Daoy (cell line): ENCODE measurements at places on chromosomes 6 and 20. TPM values are rescaled to one million over a fixed set of nuclear protein-coding genes. Genes with fewer than 3 reads are reported as not detected.

The LY6G5C gene
- 1.8 TPM in 1 of 2 replicates, not detected in the other for total RNA-seq

The FILIP1 gene
- 0.40 TPM in 1 of 2 replicates, not detected in the other for total RNA-seq

The TFAP2A gene
- 4.5 and 5.6 TPM in 2 replicates for total RNA-seq

The BNIP5 gene
- not detected in 2 replicates for total RNA-seq

The OLIG3 gene
- total RNA-seq = not detected in 2 replicates

The KCNK15 gene
- 1.3 TPM in 1 of 2 replicates, not detected in the other for total RNA-seq

The FLRT3 gene
- 0.23 and 0.74 TPM in 2 replicates for total RNA-seq

The EEF1A2 gene
- 3.9 and 6.4 TPM in 2 replicates for total RNA-seq

The ECT2L gene
- not detected in 2 replicates for total RNA-seq

DNA sequence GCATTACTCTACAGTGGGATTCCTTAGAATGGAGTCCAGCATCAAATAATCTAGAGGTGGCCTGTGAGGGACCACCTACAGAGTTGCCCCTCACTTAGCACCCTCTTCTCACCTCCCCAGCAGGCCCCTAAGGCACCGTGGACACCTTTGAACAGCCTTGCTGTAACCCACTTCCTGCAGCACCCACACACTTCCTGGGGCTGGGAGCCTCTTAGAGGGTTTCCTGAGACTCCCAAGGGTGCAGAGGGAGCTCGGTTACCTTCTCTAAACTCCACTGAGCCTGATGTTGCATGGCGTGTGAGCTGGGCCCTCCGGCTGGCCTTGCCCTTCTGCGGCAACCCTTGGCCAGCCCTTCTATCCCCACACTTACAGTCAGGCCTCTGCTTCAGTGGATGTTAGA lies 7.3 kb upstream of the SIRPG start:
- no peak for DNase-seq

GRCh38 chr6:18513253-18513798 lies 126.2 kb downstream of the RNF144B start:
- DNase-seq = no peak

DNA sequence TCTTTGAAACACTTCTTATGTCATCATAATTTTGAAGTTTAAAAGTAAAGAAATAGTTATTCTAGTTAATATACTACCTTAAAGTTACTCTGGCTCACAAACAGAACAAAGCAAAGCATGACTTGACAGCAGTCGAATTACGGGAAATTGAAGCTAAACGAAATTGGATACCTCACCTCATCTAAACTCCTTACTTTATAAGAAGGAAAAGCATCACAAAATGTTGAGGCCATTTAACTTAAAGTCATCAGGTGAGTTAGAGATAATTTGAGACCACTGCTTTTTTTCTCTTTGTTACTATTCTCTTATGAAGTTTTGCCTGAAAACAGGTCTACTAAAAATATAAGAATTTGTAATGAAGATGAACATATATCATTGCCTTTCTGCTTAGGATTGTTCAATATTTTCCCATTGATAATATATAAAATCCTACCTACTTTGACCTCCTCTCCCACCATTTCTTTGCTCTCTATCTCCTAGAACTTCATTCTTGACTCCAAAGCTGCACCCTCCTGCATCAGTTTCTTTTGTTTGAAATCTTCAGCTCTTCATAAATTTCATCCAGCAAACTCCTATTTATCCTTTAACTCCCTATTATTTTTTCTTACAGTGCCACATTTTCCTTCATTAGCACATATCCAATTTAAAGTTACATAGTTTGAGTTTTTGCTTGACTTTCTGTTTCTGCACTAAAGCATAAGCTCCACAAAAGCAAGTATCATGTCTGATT lies 510.7 kb upstream of the ZNF337 start:
- DNase-seq = no peak

- DNase-seq = no peak
These were observed 58.0 kb downstream of the AHI1 start for GRCh38 chr6:135439549-135439948.

DNA sequence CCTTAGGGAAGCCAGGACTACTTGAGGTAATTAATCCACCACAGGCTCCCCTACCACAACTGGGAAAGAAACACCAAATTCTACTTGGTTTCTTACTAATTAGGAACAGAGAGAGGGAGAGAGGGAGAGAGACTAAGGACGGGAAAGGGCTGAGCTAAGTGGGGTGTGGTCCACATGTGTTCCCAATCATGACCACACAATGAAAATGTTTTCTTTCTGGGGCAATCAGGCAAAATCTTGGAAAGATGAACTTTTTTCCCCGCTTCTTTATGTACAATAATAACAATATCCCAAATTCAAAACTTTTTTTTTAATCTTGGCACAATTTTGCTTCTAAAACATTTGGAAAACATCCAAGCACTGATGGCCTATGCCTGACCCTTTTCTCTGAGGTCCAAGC lies 734.4 kb downstream of the MAFB start:
- no peak for DNase-seq

GRCh38 chr20:16036331-16036730 lies 536.9 kb downstream of the KIF16B start:
- no peak for DNase-seq

DNA sequence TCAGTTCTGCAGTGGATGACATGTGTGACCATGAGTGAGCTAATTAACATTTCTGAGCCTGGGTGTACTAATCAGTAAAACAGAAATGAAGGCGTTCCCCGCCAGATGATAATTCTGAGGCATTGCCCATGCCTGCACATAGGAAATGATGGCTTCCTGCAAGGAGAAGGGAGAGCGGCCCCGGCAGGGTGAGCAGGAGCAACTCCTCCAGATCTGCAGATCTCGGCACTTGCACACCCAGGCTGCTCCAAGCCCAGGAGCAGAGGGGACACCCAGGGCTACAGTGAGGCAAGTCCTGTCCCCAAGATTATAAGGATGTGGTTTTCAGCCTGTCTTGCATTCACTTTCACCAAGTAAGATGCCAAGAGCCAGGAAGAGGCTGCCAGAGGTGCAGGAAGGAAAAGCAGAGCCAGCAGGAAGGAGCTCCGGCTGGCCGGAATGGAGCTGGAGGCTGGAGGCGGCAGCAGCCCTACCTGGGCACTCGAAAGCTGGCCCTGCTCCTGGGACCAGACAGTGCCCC lies 177.5 kb upstream of the CST7 start:
- no peak for DNase-seq

DNA sequence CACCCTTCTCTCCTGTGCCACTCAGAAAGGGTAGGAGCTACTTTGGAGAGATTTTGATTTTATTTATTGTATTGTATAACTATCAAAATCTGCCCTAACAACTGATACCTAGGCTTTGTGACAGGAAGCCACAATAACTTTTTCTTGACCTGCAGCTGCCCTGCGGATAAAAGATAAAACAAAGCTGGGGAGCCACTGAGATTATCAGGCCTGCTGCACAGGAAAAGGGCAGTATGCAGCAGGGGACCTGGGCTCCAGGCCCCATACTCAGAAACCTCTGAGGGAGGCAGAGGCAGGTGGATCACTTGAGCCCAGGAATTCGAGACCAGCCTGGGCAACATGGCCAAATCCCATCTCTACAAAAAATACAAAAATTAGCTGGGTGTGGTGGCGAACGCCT lies 980 bp upstream of the SNX21 start:
- DNase-seq = no peak

DNA sequence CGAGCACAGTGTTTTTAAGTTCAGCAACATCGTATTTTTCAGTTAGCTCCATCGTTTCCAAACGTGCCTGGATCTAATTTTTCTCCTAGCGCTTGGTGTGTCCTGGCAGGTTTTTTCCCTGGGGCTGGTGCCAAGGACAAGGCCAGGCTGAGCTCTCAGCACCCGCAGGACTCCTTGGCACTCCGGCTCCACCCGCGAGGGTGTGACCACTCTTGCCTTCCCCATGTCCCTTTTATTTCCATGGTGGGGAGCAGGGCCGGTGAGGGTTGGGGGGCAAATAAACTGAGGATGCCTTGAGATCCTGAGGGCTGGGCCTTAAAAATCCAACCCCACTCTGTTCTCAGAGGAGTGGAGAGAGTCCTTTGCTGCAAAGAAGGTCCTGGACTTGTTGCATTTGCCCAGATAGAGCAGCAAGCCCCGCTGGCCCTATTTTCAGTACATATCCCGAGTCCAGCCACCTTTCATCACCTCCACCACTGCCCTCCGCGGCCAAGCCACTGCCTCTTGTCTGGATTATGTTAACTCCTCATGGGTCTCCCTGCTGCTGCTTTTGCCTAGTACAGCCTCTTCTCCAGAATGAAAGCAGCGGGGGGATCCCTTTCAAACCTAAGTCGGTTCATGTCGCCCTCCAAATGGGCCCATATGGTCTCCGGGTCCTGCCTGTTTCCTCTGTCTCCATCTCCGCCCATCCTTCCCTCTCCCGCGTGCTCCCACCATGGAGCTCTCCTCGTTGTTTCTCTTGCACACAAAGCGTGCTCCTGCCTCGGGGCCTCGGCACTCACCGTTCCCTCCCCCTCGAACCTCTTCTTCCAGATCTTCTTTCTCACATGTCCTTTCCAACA lies 4.5 kb upstream of the RAB44 start:
- DNase-seq = no peak

DNA sequence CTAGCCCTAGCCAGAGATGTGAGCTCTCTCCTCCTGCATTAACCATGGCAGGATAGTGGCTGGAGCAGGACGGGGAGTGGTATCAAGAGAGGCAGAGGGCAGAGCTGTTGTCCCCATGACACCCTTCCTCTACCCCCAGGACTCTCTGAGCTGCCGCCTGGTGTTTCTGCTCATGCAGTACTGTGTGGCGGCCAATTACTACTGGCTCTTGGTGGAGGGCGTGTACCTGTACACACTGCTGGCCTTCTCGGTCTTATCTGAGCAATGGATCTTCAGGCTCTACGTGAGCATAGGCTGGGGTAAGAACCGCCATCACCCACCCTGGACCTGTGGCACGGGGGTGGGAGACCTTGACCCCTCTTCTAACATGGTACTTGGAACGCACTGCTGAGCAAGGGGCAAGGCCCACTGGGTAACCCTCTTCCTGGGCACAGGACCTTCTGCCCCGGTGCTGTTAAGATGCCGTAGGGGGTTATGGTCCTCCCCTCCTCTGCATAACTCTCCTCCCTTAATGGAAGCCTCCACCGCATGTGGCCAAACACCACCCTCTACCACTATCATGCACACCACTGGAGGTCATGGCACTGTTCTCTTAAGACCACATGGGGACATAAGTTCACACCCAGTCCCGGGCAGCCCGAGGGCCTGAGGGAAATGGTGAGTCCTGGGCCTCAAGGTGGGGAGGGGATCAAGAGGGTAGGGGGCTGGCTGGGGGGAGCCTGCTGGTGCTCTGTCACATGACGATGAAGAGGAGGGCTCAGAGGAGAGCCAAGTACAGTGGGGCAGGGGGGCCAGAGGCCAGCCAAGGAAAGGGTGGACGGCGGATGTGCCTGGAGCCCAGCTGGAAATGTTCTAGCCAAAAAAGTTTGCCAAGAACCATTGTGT lies 25.1 kb downstream of the GLP1R start:
- DNase-seq = no peak

GRCh38 chr6:169656546-169657283 lies 45.1 kb downstream of the WDR27 start:
- DNase-seq = no peak

GRCh38 chr20:24949756-24950127 lies 673 bp downstream of the CST7 start:
- DNase-seq = no peak

GRCh38 chr6:140051521-140052512 lies 677.4 kb upstream of the CITED2 start:
- DNase-seq = peak; percentile 70

GRCh38 chr6:43753570-43754183 lies 16.3 kb upstream of the VEGFA start:
- no peak for DNase-seq

- peak; percentile 70 for DNase-seq
These were observed 2.7 kb upstream of the RBM24 start for GRCh38 chr6:17278289-17279063.

- no peak for DNase-seq
These were observed 17.6 kb upstream of the GATA5 start for GRCh38 chr20:62493253-62493885.

- DNase-seq = peak; percentile 75
These were observed 116.6 kb upstream of the TRAF3IP2 start for GRCh38 chr6:111722179-111722731.

DNA sequence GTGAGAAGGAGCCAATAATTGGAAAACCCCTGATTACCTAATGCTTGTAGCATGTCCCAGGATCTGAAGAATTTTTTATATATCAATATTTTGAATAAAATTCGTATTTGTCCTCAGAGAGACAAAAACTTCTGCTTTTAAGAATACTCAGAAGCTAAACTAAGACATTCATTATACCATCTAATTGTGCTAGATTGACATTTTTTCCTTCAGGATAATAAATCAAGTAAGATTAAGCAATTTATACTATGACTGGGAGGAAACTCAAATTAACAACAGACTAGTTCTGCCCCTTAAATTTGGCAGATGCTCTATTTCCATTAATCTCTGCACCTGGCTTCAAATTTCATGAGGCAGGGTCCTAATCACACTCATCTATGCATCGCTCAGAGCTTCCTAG lies 291.4 kb downstream of the PLCB1 start:
- no peak for DNase-seq

DNA sequence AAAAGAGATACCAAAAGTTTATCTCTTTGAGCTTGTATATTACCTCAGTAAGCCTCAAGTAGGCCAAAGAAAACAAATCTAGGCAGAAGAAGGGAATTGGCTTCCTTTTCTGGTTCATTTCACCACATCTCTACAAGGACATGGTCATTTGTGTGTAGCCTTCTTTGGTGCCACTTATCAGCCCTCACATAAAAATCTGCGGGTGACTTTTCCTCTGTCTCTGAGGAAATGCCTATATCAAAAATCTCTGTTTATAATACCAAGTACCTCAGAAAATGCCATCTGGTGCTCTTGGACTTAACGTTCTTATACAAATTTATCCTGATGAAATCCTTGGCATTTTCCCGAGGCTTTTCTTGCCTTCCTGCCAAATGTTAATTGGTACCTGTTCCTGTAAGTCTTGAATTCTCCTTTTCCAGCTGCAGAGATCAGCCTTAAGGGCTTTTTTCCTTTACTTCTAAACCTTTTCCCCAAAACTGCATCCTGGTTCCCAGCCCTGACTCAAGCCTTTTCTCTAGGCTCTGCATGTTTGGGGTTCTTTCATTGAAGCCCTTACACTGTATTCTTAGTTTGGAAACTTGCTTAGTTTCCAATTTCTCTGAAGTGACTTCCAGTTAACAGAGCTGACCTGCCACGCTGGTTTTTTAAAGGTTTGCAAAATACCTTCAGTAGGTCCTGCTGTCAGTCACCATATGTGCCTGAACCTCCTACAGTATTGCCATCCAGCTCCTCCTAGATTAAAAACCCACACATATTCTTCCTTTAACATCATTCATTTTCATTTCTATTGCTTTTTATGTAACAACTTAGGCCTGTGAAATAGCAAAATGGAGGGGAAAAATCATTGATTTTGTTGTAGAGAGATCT lies 191.2 kb upstream of the PREP start:
- no peak for DNase-seq

DNA sequence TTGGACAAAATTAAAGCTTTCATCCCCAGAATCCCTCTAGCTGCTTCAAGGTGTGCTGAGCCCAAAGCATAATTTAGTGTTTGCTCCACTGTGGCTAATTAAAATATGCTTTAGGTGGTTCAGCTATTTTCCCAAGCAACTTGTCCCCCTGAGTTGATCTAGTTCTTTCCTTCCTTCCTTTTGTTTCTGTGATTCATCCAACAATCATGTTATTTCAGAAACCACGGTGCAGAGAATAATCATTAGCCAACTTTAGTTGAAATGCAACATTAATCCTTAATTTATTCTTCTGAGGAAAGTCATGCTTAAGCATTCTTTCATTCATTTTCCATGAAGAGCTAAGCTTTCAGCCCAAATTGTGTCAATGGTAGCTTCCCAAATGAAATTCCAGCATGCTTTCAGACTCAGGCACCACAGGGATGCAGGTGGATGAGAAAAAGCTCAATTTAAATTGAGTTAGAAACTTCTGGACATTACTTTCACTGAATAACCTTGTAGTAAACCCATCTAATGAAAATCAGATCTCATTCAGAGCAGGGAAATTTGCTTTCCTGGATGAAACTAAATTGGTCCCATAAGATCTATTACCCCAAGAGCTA lies 209.0 kb upstream of the NT5E start:
- DNase-seq = no peak
